ENCODE measurements at places on chromosomes 4 and X. TPM values are rescaled to one million over a fixed set of nuclear protein-coding genes. Genes with fewer than 3 reads are reported as not detected.

Gene HSFX3
- not detected for total RNA-seq

Gene SATL1
- total RNA-seq, result not detected

DNA sequence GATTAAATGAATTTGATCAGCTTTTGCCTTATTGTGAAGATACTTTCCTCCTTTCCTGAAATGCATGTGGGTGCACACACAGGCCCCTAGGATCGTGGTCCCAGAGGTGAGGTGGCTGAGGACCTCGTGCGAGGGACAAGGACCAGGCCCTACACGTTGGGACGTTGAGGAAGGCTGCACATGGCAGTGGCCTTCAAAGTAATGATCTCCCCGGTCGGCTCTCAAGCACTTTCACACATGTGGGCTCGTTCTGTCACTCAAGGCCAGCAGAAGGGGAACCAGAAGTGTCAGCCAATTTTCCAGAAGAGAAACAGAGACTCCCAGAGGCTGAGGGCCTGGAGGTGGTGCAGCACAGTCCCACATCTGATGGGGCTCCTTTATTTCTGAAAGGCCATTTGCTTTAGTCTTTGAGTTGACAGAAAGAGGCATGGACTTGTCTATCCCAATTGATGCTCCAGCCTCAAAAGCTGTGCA lies 196.8 kb downstream of the AFAP1 start:
- DNase-seq, result no peak

DNA sequence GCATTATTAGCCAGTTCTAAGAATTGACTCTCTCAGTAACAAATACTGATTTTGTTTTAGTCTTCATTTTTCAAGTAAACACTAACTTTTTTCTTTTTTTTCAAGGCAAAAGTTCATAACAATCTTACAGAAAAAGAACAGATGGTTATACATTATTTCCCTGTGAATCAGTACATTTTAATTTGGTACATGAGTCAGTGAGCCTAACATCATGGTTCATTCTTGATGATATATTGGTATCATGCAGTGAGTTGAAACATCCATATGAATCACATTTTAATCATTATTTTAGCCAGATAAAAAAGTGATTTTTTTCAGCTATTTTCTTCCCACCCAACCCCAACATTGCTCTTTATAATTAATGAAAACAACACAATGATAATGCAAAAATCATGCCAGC lies 184.3 kb upstream of the TACR3 start:
- no peak for DNase-seq

DNA sequence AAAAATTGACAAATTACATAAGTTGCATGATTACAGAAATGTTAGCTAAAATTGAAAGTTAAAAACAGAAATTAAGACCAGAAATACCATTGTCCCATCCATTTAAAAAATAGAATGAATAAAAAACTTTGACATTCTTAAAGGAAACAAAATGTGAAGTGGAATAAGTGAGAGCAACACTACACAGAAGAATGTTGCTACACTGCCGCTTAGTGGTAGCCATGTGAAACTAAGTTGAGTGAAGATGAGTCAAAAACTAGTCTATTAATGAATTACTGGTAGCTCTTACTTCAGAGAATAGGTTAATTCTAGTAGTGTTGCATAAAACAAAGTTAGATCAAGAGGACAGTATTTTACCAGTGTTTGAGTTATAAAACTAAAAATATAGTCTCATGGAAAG lies 571.0 kb upstream of the KLHL4 start:
- DNase-seq, result no peak

- DNase-seq, result no peak
Observed at GRCh38 chr4:164524789-164525188, 229.1 kb upstream of the SMIM31 start.

DNA sequence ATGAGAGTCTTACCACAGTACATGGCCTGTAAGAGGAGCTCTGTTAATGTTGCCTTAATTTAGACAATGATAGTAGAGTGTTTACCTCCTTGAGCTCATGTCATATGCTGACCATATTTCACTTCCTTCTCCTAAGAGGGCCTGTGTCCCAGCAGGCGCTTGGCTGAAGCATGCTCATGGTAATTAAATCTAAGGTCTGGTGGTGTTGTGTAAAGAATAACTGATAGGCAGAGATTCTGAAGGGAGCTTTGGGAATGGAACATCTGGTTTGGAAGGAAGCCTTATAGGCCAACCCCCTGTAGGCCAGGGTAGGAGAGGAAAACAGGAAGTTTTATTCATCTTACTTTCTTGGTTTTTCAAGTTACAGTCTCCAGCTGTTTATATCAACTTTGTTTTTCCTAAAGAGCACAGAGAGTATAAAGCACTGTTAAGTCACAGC lies 300.2 kb downstream of the USP46 start:
- DNase-seq, result peak; percentile 16

DNA sequence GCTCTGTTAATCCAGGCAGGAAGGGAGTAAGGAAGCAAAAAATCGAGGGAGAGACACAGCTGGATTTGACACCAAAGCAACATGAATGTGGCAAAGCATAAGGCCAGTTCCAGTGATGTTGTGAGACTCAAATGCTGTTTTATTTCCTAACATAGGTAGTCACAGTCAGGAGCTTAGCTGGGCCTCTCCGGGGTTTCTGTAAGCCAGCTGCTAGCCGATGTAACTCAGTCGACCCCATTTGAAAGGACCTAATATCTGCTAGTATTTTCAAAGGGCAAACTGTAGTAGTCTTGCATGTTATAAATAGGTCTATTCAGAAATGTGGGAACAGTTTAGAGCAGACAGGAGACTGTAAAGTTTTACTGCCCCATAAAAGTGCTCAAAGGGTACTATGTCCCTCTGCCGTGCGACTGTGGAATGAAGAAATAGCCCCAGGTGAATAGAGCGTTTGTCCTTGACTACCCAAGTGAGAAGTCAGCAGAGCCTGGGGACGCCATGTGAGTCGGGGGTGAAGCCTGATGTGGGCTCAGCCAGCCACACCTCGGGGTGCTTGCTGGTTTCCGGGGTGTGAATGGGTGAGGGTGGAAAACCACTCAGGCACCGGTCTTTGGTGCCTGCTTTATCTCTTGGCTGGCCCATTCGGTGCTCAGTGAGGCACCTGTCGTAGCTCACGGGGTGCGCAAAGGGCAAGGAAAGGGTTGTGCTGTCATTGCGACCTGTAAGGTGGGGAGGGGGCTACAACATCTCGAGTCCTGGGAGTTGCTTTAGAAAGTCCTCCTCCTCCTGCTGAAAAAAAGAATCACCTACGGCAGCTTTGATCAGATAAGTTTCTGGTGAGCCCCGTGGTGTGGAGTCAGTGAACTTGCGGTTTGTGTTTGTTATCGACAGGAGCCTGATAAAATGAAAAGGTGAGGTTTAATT lies 745 bp downstream of the TRIM2 start:
- DNase-seq, result peak; percentile 44

DNA sequence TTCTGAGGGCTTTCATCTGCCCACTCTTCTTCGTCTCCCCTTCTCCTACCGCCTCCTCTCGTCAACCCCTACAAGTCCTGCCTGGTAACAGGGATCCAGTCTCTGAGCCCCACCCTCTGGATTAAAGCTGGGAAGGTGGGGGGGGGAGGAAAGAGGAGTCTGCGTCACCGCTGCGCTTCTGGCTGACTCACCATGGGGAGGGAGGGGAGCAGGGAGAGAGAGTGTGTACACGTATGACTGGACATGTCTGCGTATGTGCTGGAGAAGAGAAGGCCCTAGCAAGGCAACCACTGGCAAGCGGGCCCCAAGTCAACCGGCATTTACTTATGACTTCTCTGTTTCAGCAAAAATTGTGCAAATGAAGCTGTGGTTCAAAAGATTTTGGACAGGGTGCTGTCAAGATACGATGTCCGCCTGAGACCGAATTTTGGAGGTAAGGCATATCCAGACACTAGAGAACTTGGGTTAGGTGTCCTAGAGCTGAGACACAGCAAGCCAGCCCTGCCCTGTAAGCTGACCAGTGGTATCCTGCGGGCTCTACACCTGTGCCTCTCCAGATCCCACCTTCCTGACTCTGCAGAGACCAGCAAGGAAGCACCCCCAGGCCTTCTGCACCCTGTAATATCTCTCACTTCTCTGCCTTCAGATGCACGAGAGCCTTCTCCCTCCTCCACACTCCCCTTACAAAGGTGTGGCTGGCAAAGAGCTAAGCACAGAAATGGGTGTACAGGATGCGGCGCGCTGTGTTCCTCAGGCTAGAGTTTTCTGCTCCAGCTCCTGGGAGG lies 2.5 kb downstream of the GABRQ start:
- DNase-seq, result peak; percentile 1

Measured in fibroblast of villous mesenchyme (primary cell).